ENCODE measurements at places on chromosomes 12 and 14.

DNA sequence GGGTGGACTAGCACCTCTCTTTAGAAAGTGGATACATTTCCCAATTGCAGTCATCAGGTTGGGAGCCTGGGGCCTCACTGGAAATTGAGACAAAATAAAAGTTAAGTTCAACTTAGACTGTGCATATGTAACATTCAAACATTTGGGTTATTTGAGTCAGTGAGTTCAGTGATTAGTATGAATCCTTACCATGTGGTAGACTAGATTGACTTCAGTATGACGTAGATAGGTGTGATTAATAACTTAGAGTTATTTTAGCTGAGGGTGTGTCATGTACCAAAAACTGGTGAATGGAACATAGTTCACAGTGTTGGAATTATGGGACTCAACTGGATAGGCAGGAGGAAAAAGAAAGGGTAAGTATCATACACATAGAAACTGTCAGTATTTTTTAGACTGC is 8.0 kb upstream of the SSTR1 start:
- no peaks in the 10 kb centered on the region for H3K27me3 ChIP-seq
- DNase-seq, result no peak
- no peaks in the 10 kb centered on the region for H3K36me3 ChIP-seq
- H3K4me1 ChIP-seq, result peaks cover 8% of the 10 kb centered on the region

GRCh38 chr12:25764409-25764808 is 194.1 kb upstream of the RASSF8 start:
- no peaks in the 10 kb centered on the region for H3K4me1 ChIP-seq
- DNase-seq, result no peak
- H3K27ac ChIP-seq, result no peak overlapping the region
- H3K36me3 ChIP-seq, result no peaks in the 10 kb centered on the region
- no peak overlapping the region for H3K4me3 ChIP-seq
- H3K27me3 ChIP-seq, result no peaks in the 10 kb centered on the region

DNA sequence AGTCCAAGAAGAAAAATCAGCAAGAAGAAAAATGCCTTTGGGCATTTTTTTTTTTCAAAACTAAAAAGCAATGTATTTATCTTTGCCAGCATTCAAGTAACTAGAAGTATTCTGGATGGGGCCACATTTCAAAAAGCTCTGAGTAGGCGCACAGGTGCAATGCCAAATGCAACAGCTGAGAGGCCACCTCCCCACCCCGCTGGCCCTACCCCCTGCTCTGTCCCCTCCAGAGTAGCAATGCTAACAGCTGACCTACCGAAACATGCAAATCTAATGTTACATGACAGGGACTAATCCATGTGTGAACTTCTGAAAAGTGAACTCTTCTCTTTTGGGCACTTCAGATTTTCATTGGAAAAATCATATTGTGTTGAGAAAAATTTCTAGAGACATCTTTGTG is 153.7 kb upstream of the SLC38A2 start:
- H3K27ac ChIP-seq, result no peak overlapping the region
- DNase-seq, result no peak
- no peak overlapping the region for H3K4me3 ChIP-seq
- H3K36me3 ChIP-seq, result no peaks in the 10 kb centered on the region
- peaks cover 36% of the 10 kb centered on the region for H3K4me1 ChIP-seq

DNA sequence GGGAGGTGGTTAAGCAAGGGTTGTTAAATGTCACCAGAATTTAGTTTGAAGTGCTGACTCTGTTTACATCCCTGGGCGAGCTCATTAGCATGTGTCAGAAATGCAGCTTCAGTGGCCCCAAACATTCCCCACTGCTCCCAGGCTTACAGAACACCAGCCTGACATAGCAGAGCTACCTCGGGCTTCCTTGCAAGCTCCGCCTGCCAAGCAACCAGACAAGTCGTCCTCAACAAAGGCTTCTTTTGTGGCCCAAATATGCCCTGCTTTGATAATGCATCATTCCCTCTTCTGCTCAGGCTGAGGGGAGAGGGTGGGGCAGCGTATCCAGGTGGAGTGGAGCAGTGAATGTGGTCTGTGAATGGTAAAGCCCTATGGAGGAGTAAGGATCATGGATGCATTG is 28.0 kb downstream of the ERH start:
- no peak for DNase-seq
- no peak overlapping the region for H3K4me3 ChIP-seq
- H3K4me1 ChIP-seq, result peaks cover 19% of the 10 kb centered on the region
- no peak overlapping the region for H3K27ac ChIP-seq
- no peaks in the 10 kb centered on the region for H3K27me3 ChIP-seq

DNA sequence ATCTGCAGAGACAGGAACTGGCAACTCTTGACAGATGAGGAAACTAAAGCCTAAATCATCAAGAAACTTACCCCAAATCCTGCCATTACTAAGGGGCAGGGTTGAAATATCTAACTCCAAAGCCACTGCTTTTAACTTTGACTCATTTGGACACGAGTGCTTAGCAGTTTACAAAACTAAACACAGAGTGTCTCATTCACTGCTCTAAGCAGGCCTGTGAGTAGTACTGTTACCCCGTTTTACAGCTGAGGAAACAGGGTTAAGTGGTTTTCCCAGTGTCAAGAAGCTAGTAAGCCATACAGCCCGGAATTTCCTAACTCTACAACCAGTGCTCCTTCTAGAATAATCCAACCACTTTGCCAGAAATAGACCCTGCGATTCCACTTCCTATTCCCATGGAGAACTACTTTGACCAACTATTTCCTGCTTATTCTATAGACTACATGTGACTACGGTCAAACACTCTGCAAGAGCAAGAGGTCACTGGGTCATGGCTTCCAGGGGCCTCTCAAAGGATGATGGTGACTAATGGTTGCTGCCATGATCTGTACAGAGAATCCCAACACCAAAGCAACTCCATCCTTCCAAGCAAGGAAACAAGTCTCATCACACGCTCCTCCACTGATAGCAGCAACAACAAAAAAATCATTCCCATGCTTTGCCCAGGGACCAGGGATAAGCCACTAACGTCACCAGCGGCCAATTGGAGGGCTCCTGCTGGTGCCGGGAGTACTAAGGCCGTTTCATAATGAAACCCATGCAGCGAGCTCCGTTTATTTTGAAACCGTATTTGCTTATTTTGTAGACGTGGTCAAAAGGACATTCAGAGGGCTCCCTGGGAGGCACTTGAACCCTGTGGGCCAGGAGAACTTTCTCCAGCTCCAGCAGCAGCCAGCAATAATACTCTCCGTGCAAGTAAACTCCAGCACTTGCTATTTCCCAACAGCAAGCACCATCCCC is 56.3 kb downstream of the NUAK1 start:
- DNase-seq, result no peak
- no peaks in the 10 kb centered on the region for H3K36me3 ChIP-seq
- no peak overlapping the region for H3K27ac ChIP-seq
- H3K27me3 ChIP-seq, result peaks cover 59% of the 10 kb centered on the region
